ENCODE measurements at places on chromosomes 1 and 21.

DNA sequence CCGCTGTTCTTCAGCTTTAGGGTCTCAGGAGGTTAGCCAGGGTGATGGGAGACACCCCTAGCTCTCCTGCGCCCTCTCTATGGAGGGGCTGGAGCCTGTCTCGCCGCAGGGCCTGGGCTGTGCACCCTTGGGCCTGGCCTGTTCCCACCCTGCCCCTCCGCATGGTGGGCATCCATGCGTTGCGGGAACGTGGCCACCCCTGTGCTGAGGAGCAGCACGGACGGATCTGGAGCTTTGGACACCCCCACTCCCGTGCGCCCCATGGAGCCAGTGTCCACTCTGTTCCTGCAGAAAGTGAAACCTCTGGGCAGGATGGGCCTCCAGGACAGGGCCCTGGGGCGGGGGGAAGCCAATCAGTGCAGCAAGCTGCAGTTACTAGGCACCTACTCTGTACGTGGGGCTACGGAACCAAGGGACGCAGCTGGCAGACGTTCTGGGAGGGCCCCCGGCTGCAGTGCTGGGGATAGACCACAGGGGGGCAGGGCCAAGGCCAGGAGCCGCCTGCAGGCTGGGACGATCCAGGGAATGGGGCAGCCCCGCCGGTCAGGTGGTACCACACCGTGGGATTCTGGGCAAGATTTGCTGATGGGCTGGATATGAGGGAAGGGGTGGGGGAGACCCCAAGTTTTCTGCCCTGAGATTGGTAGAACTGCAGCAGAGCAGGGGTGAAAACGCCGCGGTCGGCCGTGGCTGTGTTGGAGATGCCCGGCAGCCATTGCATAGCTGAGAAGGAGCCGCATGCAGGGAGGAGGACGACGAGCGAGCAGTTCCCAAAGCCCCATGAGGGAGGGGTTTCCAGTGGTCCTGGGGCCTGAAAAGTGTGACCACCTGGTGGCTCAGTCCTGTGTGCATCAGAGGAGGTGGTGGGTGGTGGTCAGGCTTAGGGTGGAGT is 43.3 kb downstream of the TP73 start:
- peaks cover 12% of the 10 kb centered on the region for H3K4me1 ChIP-seq
- peaks cover 2% of the 10 kb centered on the region for H3K36me3 ChIP-seq
- peaks cover 43% of the 10 kb centered on the region for H3K27me3 ChIP-seq
- DNase-seq, result no peak
- H3K27ac ChIP-seq, result no peak overlapping the region

DNA sequence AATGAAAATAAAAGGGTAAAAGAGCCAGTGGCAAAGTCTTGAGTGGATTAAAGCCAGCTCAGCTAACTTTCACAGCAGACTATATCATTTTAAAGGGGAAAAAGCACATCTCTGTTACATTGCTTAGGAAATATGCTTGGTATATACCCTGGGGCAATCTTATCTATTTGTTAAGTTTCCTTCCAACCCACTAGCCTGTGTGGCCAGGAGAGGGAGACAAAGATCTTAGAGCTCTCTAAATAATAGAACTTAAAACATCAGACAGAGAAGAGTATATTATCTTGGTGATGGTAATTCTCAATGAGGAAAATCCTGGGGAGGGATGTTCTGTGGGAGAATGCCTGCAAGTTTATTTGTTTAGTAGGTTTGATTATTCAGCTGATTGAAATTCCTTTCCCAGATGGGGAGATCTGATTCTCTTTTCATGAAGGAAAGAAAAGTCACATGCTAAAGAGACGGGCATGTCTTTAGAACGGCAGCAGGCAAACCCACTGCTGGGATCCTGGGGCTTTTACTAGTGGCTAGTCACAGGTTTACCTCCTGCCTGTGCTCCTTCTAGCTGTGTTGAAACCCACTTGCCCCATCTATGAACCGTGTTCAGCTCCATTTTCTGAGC is 3.6 kb downstream of the KCNE2 start:
- no peak for DNase-seq
- no peak overlapping the region for H3K27ac ChIP-seq
- H3K36me3 ChIP-seq, result no peaks in the 10 kb centered on the region
- H3K27me3 ChIP-seq, result peaks cover 31% of the 10 kb centered on the region
- no peak overlapping the region for H3K4me3 ChIP-seq

GRCh38 chr21:43976661-43977060 is 35.4 kb upstream of the TRAPPC10 start:
- peaks cover 14% of the 10 kb centered on the region for H3K36me3 ChIP-seq
- H3K27me3 ChIP-seq, result no peaks in the 10 kb centered on the region
- no peak overlapping the region for H3K27ac ChIP-seq
- peaks cover 14% of the 10 kb centered on the region for H3K4me1 ChIP-seq
- no peak for DNase-seq

- H3K27me3 ChIP-seq, result no peaks in the 10 kb centered on the region
- no peaks in the 10 kb centered on the region for H3K4me1 ChIP-seq
- no peak for DNase-seq
- H3K27ac ChIP-seq, result no peak overlapping the region
Observed at GRCh38 chr1:176949033-176949662, 215.4 kb downstream of the ASTN1 start.

GRCh38 chr1:201585901-201586300 is 47.0 kb downstream of the NAV1 start:
- peaks cover 25% of the 10 kb centered on the region for H3K27me3 ChIP-seq
- H3K27ac ChIP-seq, result no peak overlapping the region
- DNase-seq, result no peak

- H3K4me1 ChIP-seq, result no peaks in the 10 kb centered on the region
- H3K36me3 ChIP-seq, result no peaks in the 10 kb centered on the region
- no peak overlapping the region for H3K27ac ChIP-seq
- peaks cover 83% of the 10 kb centered on the region for H3K27me3 ChIP-seq
- no peak for DNase-seq
Observed at GRCh38 chr1:20281801-20282200, 8.9 kb upstream of the VWA5B1 start.

GRCh38 chr1:53385276-53386225 is 57.7 kb upstream of the LRP8 start:
- DNase-seq, result no peak
- no peak overlapping the region for H3K4me3 ChIP-seq
- no peak overlapping the region for H3K27ac ChIP-seq
- H3K27me3 ChIP-seq, result peaks cover 6% of the 10 kb centered on the region
- no peaks in the 10 kb centered on the region for H3K4me1 ChIP-seq

DNA sequence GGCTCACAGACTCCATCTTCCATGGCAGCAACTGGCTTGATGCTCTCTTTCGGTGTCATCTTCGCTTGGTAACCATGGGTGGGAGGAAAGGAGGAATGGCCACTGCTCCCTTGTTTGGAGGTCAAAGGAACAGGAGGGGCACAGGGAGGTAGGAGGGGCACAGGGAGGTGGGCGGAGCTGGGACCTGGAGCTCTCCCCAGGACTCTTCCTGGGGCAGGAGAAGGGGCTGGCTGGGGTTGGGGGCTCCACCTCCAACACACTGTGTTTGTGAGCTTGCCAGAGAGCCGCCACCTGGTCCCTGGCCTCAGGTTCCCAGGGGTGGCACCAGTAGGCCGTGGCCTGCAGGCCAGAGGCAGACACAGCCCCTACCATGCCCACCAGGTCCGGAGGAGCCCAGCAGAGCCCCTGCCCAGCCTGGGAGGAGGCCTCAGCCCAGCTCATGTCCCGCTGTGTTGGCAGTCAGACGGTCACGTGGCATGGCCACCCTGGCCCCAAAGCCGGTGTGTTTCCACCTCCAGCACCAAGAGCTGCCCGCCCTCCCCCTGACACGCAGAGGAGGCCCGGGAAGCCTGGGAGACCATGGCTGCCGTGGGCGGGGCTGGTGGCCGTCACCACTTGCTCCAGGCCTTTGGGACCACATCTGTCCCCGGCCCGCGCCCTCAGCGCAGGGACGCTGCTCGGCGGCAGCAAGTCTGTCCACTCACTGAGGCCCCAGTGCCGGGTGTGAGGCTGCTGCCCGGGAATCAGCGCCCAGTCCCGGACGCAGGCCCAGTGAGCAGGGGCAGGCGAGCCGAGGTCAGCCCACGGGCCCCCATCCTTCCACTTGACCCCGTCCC is 73.9 kb downstream of the MORN1 start:
- peak overlapping the region; percentile 22 for H3K27ac ChIP-seq
- no peak for DNase-seq
- H3K4me3 ChIP-seq, result no peak overlapping the region
- no peaks in the 10 kb centered on the region for H3K27me3 ChIP-seq
- H3K4me1 ChIP-seq, result peaks cover 12% of the 10 kb centered on the region

All from central memory CD8-positive, alpha-beta T cell (primary cell).